ENCODE measurements at places on chromosomes 1 and 21.

- DNase-seq = no peak
Observed at GRCh38 chr1:200526709-200527612, 93.6 kb downstream of the KIF14 start.

- DNase-seq = no peak
Observed at GRCh38 chr1:51336711-51337110, 6.3 kb upstream of the TTC39A start.

DNA sequence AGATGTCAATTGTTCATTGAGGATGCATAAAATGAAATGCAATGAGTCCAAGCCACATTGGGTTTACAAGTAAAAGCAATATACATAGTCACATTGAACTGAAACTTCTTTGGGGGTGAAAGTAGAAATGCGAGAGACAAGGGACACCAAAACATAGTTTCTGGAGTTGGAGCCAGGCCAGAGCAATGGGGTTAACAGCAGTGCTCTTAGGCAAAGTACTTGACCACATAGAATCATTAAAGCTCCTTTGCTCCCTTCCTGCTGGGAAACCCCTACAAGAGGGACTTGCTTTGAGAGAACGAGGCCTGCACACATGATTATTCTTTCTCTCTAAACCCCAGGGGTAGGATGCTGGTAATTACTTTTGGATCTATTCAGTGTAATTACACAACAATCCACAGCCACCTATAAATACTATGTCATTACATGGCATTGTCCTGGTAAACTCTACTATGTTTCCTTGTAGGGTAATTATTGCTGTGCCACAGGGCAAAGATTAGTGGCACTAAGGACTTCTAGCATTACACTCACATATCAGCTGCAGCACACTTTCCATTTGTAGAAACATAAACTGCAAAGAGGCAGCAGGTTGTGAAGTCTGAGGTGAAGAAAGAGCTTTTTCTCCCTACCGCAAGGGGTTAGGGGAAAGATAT lies 421.6 kb upstream of the PBX1 start:
- no peak for DNase-seq

DNA sequence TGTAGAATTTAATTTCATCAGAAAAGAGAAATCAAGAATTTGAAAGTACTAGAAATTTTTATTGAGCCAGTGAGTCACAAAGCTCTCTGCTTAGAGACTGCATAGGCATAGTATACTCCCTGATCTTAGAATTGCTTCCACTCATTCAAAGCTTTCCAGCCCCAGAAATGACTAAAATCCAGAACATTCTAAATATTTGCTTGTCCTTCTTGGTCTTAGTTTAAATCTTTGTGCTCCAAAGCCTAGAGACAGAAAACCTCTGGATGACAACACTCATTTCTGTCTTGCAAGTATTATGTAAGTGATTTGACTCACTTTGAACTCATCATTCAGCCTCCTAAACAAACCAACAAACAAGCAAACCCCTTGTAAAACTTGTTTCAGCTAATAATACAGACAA lies 74.2 kb downstream of the PTPRC start:
- DNase-seq = no peak

- DNase-seq = no peak
Observed at GRCh38 chr1:32962248-32962896, 2.2 kb downstream of the RNF19B start.

DNA sequence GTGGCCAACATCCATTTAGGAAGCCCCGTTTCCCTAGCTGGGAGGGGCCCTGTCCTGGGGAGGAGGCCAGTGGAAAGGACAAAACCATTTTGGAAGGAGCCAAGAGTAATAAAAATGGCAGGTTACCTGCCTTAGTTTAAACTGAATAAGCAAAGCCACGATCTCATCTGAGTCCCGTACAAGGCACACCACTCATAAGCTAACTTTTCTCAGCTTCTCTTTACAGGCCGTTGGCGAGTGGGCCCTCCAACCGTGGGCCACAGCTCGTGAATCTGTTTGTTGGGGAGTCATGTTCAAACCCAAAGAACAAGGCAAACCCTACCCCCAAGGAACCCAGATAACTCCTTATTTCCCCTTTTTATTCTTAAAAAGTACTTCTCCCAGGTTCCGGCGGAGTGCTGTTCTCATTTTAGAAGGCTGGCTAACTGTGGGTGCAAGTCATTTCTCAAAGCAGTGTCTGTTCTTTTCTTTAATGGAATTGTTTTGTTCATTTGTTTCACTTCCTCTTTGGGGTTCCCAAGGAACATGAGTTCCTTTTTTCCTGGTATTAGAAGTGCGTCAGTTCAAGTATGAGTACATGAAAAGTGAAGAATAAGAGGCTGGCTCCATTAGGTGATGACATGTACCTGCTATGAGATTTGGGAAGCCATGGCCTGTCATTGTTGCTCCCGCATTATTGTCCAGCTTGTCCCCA lies 89.0 kb downstream of the PSMG1 start:
- DNase-seq = no peak

GRCh38 chr1:19468397-19468956 lies 16.9 kb downstream of the CAPZB start:
- no peak for DNase-seq

DNA sequence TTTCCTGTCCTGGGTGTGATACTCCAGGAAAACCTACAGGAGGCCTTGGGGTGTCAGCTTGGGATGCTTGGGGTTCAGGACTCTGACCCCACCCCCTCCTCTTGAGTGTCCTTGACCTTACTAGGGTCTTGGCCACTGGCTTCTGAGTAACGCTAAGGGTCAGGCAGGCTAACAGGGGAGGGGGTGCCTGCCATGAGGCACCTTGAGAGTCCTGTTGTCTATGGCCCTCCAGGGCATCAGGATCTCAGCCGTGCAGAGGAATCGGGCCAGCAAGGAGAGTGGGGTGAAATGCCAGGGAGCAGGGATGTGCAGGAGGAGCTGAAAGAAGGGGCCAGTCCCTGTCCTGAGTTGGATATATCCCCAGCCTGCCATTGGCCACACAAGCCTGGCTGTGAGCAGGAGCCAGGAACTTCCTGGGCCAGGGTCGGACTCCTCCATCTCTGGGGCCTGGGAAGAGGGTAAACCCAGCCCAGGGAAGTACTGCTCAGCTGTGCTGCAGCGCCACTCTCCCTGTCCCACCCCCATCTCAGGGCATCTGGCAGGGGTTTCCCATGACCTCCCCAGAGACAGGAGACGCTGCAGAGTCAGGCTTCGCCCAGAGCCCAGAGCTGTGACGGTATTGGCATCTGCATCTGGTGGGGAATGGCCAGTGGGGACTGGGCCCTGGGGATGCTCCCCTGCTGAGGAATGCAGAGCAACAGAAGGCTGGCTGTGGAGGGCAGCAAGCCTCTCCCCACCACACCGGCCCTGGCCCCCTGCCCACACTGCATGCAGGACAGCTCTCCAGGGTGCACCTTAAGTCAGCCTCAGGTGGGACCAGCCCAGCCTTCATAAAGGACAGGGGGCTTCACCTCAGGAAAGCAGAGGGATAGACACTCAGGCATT lies 6.3 kb downstream of the KIF21B start:
- DNase-seq = no peak

DNA sequence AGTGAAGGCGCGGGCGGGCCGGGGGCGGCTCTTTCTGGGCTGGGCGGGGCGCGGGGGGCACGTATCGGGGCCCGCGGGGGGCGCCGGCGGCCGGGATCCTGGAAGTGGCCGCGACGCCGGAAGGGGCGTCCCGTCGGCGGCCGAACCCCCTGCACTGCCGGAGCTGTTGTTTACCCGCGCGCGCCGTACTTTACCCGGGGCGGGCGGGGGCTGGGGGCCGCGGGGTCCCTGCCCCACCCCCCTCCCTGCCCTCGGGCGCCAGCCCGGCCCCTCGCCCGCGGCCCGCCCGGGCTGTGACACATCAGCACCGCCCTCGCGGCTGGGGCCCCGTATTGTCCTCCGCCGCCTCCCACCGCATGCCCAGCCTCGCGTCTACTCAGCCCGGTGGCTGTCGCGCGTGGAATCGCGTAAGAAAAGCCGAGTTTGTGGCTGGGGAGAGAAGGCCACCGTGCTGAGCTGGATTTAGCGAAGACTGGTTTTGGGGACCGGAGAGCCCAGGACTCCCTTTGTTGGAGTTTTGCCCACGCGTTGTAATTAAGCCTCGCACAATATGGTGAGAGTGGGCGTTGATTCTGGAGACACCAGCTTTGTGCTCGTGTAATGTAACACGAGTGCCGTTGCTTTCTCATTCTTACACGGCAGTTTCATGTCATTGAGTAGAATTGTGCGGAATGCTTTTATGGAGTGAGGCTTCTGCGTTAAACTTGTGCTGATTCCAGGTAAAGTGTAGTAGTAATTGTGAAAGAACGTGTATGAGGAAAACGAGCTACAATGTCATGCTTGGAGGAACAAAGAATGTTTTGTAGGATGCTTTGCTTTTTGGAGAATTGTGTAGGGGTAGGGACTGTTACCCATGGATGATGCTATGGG lies 559 bp downstream of the BACH1 start:
- DNase-seq = peak; percentile 72

DNA sequence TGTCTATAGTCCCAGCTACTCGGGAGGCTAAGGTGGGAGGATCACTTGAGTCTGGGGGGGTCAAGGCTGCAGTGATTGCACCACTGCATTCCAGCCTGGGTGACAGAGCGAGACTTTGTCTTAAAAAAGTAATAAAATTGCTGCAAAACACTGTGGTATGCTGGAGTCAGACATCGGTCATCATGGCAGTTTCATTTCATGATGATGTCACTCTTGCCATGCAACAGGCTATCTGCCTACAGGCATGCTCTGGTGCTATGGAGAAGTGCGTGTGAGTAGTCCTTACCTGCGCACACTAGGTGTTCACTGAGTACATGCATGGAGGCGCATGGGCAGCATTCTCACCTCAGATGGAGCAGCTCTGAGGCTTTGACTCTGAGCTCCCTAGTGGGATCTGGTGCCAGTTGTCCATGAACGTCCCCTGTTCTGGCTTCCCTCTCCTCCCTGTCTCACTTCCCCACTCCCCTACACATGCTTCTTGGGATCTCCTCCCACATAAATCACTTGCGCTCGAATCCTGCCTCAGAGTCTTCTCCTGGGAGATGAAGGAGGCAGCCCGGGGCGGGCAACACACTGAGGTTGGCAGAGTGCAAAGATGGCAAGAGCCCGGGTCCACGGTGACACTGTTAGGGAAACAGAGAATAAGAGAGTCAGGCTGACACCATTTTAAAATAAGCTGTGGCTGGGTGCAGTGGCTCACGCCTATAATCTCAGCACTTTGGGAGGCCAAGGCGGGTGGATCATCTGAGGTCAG lies 10.4 kb upstream of the CELA3B start:
- DNase-seq = no peak

- DNase-seq = no peak
Observed at GRCh38 chr1:63748046-63748580, 25.7 kb upstream of the ROR1 start.

- DNase-seq = peak; percentile 22
Observed at GRCh38 chr1:225816643-225817538, 7.0 kb downstream of the EPHX1 start.

- no peak for DNase-seq
Observed at GRCh38 chr1:96388421-96389310, 332.9 kb upstream of the PTBP2 start.

DNA sequence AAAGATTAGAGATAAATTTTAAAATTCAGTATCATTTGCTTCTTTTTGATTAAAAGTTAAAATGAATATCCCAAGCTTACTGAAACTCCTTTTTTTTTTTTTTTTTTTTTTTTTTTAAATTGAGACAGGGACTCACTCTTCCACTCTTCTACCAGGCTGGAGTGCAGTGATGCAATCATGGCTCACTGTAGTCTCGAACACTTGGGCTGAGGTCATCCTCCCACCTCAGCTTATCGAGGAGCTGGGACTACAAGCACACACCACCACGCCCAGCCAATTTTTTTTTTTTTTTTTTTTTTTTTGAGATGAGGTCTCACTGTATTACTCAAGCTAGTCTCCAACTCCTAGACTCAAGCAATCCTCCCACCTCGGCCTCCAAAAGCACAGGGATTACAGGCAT lies 92.1 kb upstream of the RGS18 start:
- DNase-seq = no peak

DNA sequence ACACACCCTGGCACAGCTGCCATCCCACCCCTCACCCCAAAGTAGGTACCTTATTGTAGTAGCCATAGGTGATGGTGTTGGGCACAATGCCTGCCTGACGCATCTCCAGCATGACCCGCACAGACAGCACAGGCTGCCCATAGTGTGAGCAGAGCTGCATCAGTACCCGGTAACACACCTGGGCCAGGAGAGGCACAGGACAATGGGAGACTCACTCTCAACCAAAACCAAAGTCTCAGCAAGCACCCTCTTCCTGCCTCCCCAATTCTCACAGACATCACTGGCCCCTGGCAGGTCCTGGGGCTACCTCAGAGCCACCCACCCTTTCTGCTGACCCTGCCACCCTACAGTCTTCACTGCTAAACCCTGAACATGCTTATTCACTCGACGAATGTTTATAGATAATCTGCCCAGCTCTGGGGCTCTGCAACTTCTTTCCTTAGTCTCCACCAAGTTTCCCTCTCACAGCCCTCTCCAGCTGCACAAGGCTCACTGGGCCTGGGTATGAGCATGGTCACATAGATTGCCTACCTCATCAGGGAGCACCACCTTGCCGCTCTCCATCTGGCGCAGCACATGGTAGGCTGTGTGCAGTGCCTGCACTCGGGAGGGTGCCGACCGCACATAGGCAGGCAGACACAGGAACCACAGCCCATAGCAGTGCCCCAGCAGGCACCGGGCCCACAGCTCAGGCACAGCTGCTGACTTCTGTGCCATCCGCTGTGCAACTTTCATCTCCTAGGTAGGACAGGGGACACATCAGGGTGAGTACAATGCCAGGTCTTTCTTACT lies 10.3 kb downstream of the DENND4B start:
- DNase-seq = no peak

- no peak for DNase-seq
Observed at GRCh38 chr1:25472471-25472870, 41.8 kb downstream of the MACO1 start.

GRCh38 chr1:92882819-92883218 lies 51.0 kb downstream of the RPL5 start:
- DNase-seq = no peak

DNA sequence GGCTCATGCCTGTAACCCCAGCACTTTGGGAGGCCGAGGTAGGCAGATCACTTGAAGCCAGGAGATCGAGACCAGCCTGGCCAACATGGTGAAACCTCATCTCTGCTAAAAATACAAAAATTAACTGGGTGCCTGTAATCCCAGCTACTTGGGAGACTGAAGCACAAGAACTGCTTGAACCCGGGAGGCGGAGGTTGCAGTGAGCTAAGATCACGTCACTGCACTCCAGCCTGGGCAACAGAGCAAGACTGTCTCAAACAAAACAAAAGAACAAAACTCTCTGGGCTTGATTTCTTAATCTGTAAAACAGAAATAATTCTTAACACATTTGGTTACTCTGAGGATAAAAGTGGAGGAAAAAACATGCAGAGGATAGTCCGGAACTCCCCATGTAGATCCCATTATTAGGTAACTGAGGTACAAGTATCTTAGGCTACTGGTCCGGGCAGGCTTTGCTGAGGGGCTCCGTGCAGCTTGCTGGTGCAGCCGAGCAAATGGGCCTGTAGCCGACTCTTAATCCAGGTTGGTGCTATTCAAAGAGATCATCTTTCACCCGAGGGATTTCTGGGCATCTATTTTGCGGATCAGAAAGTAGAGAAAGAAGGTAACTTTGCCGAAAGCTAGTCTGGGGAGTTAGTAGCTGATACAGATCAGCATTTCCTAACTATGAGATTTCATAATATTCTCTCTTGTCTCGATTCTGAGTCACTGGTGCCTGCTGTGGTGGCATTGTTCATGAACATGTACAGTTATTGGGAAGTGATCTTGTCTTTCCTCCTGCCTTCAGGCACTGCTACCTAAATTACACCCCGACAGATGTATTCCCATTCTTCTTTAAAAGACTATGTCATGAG lies 56.8 kb downstream of the NFIA start:
- no peak for DNase-seq

Measured in head of caudate nucleus (tissue), 42 donors.